ENCODE measurements at places on chromosomes 6 and 20.

- DNase-seq, result no peak
These were observed 46.4 kb downstream of the PSMG4 start for GRCh38 chr6:3305216-3305565.

- peak; percentile 86 for DNase-seq
These were observed 140.8 kb upstream of the CARMIL1 start for GRCh38 chr6:25138233-25138933.

DNA sequence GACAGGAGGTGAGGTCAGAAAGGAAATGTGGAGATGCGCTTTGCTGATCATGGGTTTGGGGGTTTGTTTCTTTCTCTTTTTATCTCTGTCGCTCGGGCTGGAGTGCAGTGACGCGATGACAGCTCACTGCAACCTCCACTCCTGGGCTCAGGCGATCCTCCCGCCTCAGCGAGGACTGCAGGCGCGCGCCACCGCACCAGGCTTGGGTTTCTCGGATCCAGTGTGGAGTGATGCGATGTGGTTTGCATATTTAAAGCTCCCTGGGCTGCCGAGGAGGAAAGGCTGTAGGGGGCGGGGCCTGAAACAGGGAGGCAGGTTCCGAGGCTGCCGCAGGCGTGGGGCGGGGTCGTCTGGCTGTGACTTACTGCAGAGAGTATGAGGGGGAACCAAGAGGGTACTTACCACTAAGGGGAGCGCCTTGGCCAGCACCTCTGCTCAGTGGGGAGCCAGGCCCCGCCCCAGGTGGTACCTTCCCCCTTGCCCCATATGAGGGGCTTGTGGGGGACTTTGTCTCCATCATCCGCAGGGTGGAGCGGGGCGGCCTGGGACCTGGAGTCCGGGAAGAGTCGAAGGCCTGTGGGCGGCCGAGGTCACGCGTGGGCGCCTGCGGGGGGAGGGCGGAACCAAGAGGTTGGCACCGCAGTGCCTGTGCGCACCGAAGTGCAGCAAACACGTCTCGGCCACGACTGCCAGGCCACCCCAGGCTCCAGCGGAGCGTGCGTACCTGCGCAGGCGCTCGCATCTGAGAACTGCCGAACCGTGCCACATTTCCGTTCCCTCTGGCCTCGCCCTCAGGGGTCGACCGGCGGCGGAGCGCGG lies 12.7 kb upstream of the BAK1 start:
- DNase-seq, result no peak

GRCh38 chr6:109224994-109225393 lies 129.7 kb downstream of the CEP57L1 start:
- no peak for DNase-seq

- DNase-seq, result no peak
These were observed 52.0 kb downstream of the MYLIP start for GRCh38 chr6:16180696-16181438.

DNA sequence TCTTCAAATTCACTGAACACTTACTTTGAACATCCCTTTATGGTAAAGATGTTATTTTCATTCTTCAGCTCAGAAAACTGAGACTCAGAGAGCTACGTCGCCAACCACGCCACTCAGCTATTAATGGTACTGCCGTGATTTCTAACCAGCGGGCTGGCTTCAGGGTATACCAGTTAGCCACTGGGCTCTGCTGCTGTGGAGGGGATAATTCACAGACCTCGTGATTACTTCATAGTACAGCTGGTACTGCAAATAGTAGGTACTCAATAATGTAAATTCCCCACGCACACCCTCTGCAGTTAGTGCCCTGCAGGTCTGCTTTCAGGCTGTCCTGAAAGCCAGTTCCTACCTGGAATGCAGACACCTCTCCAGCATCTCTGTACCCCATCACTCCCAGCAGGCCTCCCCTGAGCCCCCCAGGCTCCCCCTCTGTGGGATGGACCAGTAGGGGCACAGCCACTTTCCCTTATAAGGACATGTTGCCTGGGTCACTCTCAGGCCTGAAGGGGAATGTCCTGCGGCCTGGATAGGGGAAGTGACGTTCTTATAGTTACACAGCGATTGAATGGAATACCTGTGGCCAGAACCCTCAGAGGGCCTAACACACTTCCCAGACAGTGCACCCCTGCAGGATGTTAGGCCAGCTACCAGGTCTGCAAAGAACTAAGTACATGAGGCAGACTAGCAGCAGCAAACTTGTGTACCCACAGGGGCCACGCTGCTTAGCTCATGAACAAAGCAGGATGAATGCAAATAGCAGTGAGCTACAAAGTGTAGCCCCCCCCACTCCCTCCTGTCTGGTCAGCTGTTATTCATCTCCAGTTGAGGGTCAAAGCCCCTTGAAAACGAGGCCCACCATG lies 1.3 kb upstream of the OCSTAMP start:
- peak; percentile 55 for DNase-seq
